ENCODE measurements at places on chromosomes 1 and 21. TPM values are rescaled to one million over a fixed set of nuclear protein-coding genes. Genes with fewer than 3 reads are reported as not detected.

SLAMF1 gene
- 42.6 TPM for total RNA-seq

CELA2B gene
- not detected for total RNA-seq

VANGL1 gene
- total RNA-seq, result 7.6 TPM

FBXO2 gene
- total RNA-seq, result 4.8 TPM

NBPF20 gene
- total RNA-seq, result 0.99 TPM

SPRR1A gene
- not detected for total RNA-seq

RGSL1 gene
- total RNA-seq, result not detected

TMEM39B gene
- total RNA-seq, result 28.4 TPM

ILDR2 gene
- total RNA-seq, result 4.3 TPM

OR2L8 gene
- total RNA-seq, result not detected

TMEM59 gene
- total RNA-seq, result 182 TPM

SPATA6 gene
- total RNA-seq, result 1.9 TPM

RXFP4 gene
- total RNA-seq, result 0.26 TPM

ATP6V1G3 gene
- not detected for total RNA-seq

LYPLAL1 gene
- total RNA-seq, result 19.9 TPM

KIF14 gene
- total RNA-seq, result 20.1 TPM

TRIM58 gene
- 0.08 TPM for total RNA-seq

LINGO4 gene
- total RNA-seq, result not detected

GPR25 gene
- total RNA-seq, result 0.91 TPM

C1orf174 gene
- 31.1 TPM for total RNA-seq

ADAMTS4 gene
- 2.5 TPM for total RNA-seq

ATP1A2 gene
- not detected for total RNA-seq

ADGRL4 gene
- not detected for total RNA-seq

AADACL4 gene
- total RNA-seq, result not detected

EPHA2 gene
- not detected for total RNA-seq

FBLIM1 gene
- 0.26 TPM for total RNA-seq

SNX27 gene
- 24.8 TPM for total RNA-seq

DIO1 gene
- not detected for total RNA-seq

KLF17 gene
- not detected for total RNA-seq

CGN gene
- 0.33 TPM for total RNA-seq

PRAMEF20 gene
- total RNA-seq, result not detected

PRAMEF13 gene
- not detected for total RNA-seq
